CD8-positive, alpha-beta memory T cell (primary cell): ENCODE measurements at places on chromosomes 5 and 9. TPM values are rescaled to one million over a fixed set of nuclear protein-coding genes. Genes with fewer than 3 reads are reported as not detected.

DNA sequence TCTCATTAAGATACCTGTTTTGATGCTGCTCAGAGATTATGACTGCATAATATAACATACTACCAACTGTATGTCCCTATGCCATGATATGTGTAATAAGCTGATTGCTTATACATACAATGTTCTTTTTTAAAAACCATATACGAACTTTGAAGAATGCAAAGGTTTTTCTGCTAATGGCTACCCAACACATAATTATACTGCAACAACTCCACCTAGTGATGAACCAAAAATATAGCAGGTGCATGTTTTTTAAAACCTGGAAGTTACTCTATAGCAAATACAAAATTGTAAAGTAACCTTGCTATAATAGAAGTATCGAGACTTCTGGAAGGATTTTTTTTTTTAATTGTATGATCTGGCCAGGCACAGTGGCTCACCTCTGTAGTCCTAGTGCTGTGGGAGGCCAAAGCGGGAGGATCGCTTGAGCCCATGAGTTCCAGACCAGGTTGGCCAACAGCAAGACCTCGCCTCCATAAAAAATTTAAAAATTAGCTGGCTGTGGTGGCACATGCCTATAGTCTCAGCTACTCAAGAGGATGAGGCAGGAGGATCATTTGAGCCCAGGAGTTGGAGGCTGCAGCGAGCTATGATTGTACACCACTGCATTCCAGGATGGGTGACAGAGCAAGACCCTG, 49.1 kb downstream of the HOMER1 start:
- no peaks in the 10 kb centered on the region for H3K4me1 ChIP-seq
- no peaks in the 10 kb centered on the region for H3K36me3 ChIP-seq
- H3K4me3 ChIP-seq: no peak overlapping the region
- no peak overlapping the region for H3K27ac ChIP-seq

GRCh38 chr5:36724467-36725332, 118.3 kb downstream of the SLC1A3 start:
- DNase-seq: no peak
- H3K27me3 ChIP-seq: no peaks in the 10 kb centered on the region
- H3K36me3 ChIP-seq: no peaks in the 10 kb centered on the region
- no peak overlapping the region for H3K27ac ChIP-seq
- peaks cover 6% of the 10 kb centered on the region for H3K4me1 ChIP-seq
- peak overlapping the region; percentile 56 for H3K4me3 ChIP-seq

Gene HACD4
- 8.3 TPM for polyA plus RNA-seq

Gene MYOT
- polyA plus RNA-seq: not detected

Gene GLT6D1
- polyA plus RNA-seq: not detected

- no peak overlapping the region for H3K27ac ChIP-seq
- no peak overlapping the region for H3K4me3 ChIP-seq
- no peaks in the 10 kb centered on the region for H3K27me3 ChIP-seq
- H3K36me3 ChIP-seq: no peaks in the 10 kb centered on the region
- no peaks in the 10 kb centered on the region for H3K4me1 ChIP-seq
- DNase-seq: no peak
Measured at GRCh38 chr9:28073270-28073669, 500.0 kb upstream of the C9orf72 start.

DNA sequence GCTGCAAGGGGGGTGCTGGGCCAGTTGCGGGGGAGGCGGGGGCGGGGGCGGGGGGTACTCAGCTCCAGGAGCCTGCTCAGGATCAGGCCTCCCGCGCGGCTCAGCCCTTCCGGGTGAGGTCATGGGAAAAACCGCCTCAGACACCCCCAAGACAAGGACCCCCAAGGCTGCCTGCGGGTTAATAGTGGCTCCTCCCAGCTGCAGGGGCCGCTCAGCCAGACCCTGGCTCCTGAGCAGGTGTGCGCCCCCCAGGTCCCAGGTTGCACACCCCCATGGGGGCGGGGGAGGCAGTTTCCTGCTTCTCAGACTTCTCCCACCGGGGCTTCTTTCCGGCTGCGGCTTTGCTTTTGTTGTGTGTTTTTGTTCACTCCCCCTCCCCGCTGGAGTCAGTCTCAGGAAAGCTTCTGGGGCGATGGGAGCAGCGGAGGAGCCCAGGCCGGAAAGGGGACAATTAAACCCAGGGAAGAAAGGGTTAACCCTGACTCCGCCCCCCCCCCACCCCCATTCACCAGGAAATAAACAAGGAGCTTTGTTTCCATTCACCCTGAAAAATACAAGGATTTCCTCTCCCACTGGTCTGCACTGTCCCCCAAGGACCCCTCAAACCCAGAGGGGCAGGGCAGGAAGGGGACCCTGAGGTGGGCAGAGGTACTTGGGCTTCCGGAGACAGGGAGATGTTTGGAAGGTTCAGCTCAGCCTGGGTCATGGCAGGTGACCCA, 42.3 kb upstream of the NOTCH1 start:
- H3K27ac ChIP-seq: peak overlapping the region; percentile 59
- no peak for DNase-seq
- no peaks in the 10 kb centered on the region for H3K27me3 ChIP-seq
- peaks cover 17% of the 10 kb centered on the region for H3K4me1 ChIP-seq

DNA sequence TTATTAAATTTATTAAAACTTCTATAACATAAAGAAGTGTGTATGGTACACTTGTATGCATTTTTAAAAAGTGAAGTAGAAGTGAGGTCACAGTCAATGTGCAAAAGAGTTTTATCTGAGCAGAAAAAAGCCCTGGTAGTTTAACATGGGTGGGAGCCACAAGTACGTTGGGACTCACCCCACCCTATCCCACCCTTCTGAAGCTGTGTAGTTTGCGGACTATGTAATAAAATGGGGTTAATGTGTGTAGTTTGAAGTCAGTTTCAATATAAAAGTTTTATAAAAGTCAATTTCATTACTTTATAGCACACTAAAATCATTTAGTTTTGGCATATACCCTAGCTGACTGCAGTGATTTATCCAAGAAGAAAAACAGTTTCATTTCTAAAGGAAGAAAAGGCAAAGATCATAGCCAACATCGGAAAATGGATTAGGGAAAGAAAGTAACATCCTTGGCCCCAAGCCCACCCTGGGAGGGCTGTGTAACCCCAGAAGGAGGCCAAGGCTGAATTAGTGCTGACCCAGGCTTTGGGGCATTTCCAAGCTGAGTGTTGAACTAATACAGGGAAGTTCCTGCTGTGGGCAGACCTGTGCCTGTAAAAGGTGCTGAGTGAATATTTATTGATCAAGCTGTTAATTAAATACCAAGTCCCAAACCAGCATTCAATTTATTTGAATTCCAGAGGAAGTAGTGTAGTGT, 398.6 kb upstream of the ADAMTSL1 start:
- H3K27me3 ChIP-seq: no peaks in the 10 kb centered on the region
- H3K27ac ChIP-seq: no peak overlapping the region
- DNase-seq: no peak
- no peaks in the 10 kb centered on the region for H3K4me1 ChIP-seq
